ENCODE measurements at places on chromosomes 2 and 18.

DNA sequence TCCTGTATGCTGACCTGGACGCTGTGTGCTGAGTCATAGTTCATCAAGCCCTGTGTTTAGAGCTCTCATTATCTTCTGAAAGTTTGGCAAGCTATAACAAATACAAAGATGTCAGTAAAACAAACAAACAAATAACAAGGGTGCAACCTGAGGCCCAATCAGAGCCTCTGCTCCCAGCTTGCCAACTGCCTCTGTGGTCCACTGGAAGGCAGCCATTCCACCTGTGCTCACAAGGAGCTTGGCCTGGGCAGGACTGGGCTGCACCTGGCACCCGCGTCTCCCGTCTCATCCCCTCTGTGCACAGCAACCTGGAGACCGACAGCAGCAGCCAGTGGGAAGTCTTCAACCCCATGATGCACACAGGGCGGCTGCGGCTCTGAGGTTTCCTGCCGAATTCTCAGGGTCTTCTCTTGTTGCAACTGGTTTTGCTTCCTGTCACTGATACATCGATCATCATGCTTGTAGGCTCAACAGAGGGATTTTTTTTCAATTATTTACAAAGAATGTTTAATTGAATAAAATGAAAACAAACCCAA lies 97.8 kb downstream of the TMEM18 start:
- DNase-seq, result no peak

GRCh38 chr18:11529081-11529480 lies 80.3 kb upstream of the SLC35G4 start:
- no peak for DNase-seq

GRCh38 chr18:60870261-60871153 lies 462.7 kb upstream of the CDH20 start:
- no peak for DNase-seq

DNA sequence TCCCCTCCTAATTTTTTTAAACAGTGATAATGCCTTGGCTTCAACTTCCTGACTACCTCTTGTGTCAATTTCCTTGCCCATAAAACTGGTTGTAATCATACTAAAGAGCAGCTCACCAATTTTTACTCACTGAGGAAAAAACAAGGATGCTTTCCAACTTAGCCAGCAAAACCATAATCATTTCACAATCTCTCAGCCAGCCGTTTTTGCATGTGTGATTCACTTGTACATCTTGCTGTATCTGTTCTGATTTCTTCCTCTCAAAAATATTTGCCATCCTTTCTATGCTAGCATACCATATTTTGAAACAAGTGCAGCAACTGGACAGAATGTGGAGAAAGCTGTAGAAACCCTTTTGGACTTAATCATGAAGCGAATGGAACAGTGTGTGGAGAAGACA lies 60.7 kb downstream of the RAB27B start:
- DNase-seq, result no peak

- no peak for DNase-seq
These were observed 77.8 kb downstream of the GALNT14 start for GRCh38 chr2:31060397-31060796.

DNA sequence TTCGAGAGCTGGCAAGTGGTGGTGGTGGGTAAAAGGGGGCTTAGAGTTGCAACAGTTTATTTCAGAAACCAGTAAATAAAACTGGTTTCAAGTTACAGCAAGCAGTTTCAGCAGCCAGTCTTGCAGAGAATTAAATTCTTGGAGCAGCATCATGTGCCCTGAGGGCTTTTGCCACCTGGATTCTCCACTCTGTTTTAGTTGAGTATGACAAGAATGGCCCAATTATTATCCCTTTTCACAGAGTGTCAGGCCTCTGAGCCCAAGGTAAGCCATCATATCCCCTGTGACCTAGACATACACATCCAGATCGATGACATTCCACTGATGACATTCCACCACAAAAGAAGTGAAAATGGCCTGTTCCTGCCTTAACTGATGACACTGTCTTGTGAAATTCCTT lies 72.8 kb upstream of the FANCL start:
- no peak for DNase-seq

DNA sequence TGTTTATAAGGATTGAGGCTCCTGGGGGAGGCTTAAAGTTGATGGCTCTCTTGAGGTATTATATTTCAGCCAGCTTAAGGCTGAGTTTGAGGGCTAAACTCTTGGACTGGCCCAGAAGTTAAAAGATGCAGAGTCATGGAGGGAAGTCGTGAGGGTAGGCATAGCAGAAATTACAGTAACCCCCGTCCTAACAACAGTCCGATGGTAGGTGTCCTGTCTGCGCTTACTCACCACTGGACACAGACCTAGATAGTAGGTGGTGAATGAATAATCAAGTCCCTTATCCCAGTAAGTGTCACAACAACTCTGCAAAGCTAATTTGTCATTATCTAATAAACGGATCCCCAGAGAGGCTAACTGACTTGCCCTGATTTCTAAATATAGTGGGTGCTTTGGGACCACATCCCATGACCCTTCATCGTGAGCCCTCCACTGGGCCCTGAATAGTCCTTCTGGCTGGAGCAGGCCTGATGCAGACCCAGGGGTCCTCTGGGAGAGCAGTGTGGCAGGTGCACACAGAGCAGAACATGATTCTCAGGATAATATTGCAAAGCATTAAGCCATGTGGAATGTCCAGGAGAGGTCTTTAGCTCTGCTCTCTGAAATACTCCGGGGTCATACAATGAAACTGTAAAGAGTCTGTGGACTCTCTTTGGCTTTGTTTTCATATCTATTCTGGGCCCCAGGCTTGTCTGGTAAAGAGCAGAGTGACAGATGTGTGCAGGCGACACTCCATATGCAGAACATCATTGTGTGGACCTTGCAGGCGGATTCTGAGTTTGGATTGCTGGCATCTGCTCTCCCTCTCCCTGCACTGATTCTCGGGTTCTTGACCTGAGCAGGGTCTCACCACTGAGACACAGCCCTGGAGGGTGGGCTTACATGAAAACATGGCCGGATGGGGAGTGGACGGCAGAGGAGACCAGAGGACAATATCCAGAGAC lies 98.1 kb downstream of the RNF144A start:
- DNase-seq, result no peak

GRCh38 chr2:105373895-105374401 lies 24.9 kb downstream of the FHL2 start:
- DNase-seq, result no peak

DNA sequence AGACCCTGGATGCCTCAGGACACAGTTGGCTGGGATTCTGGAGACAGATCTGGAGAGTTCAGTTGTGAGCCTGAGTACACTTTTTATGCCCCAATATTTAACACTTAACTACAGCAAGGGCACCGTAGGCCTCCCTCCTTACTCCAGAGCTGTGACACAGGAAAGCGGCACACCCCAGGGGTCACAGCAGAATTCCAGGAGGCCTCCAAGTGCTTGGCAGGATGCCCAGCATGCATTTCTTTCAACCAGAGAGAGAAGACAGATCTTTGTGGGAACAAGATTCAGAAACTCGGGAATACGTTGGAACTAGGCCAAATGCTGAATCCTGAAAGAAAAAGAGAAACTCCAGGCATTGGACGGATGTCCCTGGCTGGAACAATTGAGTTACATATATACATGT lies 199.2 kb upstream of the NT5C1B start:
- DNase-seq, result no peak

- DNase-seq, result no peak
These were observed 93.6 kb upstream of the TMEFF2 start for GRCh38 chr2:192288295-192288694.

DNA sequence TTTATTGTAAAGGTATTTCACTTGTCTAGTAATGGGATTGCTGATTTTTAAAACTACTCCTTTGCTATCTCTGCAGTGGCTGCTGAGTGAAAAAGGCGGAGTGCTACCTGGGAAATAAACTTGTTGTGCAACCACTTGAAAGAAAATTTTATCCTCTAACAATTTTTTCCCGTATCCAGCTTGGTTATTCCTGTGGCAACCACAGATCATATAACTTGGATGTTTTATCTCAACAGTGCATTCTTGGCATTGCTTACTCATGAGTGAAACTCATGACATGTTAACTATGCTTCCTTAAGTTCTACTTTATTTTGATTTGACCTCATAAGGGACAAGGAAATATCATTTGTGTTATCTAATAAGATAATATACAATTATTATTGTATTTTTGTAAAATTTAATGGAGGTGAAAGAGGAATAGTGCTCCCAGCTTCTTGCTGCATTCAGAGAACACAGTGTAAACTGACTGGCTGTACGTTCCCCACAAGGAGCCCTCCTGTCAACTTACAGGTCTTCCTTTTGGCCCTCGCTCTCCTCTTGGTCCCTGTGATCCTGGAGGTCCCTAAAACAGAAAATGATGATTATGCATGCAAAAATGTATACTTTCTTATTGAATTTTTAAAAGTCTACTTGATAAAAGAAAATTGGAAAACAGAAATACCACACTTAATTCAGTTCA lies 82.7 kb downstream of the COL5A2 start:
- no peak for DNase-seq

DNA sequence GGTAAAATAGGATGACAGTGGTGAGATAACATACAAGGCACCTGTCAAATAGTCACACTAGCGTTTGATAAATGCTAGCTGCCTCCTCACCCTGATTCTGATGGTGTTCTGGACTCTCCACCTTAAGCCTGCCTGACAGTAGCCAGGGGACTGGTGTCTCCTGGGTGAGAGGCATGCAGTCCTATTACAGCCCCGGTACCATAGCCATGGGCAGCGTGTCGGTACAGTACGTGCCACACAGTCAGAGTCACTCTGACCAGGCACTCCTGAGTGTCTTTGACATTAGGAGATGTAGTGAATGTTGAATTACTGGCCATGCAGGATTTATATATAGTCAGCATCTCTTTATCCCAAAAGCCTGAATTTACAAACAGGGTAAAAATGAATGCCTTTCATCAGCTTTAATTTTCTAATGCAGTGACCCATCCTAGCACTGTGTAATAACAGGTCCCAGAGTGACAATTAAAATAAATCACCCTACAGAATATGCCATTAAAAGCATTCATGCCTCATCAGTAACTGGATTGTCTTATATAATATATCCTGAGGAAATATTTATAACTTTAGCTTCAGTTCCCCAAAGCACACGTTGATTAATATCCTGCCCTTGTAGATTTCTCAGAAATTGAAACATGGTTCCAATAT lies 760.3 kb upstream of the SOX11 start:
- no peak for DNase-seq

DNA sequence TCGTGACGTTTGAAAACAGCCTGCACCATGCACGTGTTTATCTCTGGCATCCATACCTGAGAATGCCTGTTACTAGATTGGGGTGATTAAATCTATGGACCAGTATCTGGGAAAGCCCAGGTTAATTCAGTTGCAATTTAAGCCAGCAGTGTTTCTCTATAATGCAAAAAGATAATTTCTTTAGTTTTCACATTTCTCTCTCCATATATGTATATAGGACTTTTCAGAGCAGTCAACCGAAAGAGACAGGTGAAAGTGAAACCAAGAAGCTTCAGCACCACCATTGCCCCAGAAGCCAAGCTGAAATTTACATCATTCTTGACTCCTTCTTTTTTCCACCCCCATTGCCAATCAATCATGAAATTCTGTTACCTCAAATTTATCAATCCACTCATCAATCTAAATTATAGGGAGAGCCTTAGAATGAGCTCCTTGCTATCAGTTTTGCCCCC lies 2.7 kb upstream of the LRP2 start:
- no peak for DNase-seq

DNA sequence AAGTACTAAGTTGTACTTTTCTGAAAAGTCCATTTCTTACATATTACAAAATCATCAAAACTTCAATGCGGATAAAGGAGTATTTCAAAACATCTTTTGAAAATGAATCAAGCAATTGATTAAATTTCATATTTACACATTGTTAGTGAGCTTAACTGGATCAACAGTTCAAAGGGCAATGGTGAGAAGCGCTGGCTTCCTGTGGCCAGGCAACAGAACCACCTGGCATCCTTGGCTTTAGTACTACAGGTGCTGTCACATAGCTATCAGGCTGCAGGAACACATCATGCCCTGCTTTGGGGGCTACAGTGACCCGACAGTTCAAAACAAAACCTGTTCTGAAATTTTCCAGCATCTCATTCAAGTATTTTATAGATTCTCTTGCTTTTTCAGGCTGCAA lies 59.2 kb downstream of the SMAD2 start:
- DNase-seq, result no peak

- no peak for DNase-seq
These were observed 678.0 kb upstream of the ZEB2 start for GRCh38 chr2:145197944-145198343.

DNA sequence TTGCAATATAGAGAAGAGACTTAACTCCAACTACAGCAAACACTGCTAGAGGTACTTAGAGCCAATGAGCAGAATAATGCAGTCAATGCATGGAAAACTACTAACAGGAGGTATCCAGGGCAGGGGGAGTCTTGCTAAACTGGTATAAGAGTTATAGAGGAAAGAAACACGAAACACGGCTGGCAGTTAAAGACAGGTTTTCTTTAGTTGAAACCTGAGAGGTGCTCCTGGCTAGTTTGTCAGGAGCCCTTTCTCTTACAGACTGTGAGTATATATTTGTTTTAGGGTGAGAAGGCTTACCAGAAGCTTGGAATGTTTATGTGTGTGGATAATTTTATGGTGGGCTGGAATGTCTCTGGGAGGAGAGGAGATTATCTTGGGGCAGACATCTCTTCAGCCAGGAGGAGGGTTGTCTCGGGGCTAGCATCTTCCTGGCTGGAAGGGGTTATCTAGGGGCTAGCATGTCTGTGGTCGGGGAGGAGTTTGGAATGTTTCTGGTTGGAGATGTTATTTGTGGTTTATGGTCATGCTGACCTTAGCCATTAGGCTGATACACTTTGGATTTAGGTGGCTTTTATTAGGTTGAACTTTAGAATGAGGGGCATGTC lies 1048.8 kb downstream of the DPP10 start:
- no peak for DNase-seq

- DNase-seq, result no peak
These were observed 256.8 kb downstream of the NEDD4L start for GRCh38 chr18:58300867-58301266.

GRCh38 chr18:43314941-43315340 lies 37.7 kb upstream of the SYT4 start:
- DNase-seq, result no peak

DNA sequence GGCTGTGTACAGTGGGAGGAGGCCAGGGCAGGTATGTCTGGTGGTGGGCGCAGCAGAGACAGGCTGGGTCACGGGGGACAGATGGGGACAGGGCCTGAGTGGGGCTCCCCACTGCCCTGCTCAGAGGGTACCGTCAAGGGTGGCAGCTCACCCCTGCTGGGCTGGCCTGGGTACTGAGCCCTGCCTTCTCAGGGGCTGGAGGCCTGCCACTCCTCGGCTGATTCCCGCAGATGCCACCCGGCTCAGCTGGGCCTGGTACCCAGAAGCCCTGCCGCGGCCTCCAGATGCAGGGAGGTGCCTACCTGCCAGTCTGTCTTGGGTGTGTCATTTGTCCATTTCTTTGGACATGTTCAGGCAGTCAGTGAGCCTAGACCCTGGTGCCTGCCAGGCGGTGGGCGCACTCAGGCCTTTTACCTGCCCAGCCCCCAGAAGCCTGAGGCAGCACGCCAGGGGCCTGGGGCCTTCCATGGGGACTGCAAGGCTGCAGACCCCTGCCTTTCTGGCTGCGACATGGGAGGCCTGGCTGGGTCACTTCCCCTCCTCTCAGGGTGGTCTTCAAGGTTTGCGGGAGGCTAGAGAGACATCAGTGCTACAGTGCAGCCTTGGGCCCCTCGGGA lies 3.3 kb downstream of the SNORC start:
- no peak for DNase-seq

GRCh38 chr2:72745679-72746368 lies 80.0 kb downstream of the EXOC6B start:
- no peak for DNase-seq

- DNase-seq, result no peak
These were observed at the start of gene RAX for GRCh38 chr18:59272891-59273758. TSS of gene RAX (minus strand) at chr18:59273454. CDS start at chr18:59273206, 248 bp downstream.

- no peak for DNase-seq
These were observed 15.4 kb upstream of the RMC1 start for GRCh38 chr18:23487738-23488570.
